NCI-H446 treated with DMSO at 0.1 percent for 48 hours (cell line): ENCODE measurements at places on chromosomes 12 and 14.

DNA sequence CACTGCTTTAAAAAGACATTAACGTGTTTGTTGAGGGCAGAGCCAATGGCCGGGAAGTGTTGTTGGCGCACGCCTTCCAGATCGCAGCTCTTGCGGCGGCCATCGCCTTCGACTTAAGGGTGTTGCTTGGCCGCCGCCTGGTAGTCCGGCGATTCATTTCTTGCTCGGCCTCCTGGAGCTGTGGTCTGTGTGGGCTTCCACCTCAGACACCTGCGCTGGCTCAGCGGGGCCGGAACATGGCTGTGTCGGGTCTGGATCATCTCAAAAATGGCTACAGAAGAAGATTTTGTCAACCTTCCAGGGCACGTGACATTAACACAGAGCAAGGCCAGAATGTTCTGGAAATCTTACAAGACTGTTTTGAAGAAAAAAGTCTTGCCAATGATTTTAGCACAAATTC lies 24.7 kb downstream of the GALNT4 start:
- DNase-seq = no peak

DNA sequence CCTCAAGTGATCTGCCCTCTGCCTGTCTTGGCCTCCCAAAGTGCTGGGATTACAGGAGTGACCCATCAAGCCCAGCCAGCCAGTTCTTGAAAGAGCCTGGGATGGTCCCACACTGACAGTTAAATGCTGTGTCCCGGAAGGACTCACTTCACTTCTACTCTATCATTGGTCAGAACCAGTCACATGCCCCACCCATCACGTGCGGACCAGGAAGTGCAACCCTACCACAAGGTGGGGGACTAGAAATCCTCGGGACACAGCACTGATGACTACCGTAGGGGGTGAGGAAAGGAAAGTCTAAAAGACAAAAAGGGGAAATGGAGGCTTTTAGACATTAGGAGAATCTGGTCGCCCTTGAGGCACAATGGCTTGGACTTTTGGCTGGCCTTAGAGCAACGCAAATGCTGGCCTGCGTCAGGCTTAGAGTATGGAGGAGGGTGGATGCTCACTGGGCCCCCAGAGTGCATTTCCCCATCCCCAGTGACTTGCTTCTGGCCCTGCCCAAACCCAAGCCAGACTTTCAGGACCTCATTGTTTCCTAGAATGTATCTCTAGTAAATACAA lies 207.7 kb downstream of the TTC8 start:
- DNase-seq = no peak

- DNase-seq = no peak
These were observed 29.8 kb upstream of the AMN start for GRCh38 chr14:102892651-102893050.

- DNase-seq = no peak
These were observed 1183.7 kb downstream of the AACS start for GRCh38 chr12:126248871-126249403.

DNA sequence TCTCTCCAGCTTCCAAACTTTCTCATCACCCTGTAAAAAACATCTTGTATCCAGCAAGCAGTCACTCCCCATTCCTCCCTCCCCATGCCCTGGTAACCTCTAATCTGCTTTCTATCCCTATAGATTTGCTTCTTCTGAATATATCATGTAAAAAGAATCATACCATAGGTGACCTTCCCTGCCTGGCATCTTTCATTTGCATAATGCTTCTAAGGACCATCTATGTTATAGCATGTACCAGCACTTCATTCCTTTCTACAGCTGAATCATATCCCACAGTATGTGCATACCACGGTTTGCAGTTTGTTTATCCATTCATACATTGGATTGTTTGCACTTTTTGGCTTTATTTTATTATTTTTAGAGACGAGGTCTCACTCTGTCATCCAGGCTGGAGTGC lies 22.9 kb upstream of the VPS37B start:
- DNase-seq = no peak
